ENCODE measurements at places on chromosomes 6 and 20. TPM values are rescaled to one million over a fixed set of nuclear protein-coding genes. Genes with fewer than 3 reads are reported as not detected.

GRCh38 chr20:23032750-23033078 is 2.4 kb upstream of the SSTR4 start:
- no peaks in the 10 kb centered on the region for H3K36me3 ChIP-seq
- no peak overlapping the region for H3K27ac ChIP-seq
- DNase-seq = no peak
- H3K4me3 ChIP-seq = no peak overlapping the region

- peaks cover 57% of the 10 kb centered on the region for H3K27me3 ChIP-seq
- H3K36me3 ChIP-seq = no peaks in the 10 kb centered on the region
- H3K27ac ChIP-seq = no peak overlapping the region
- no peak overlapping the region for H3K4me3 ChIP-seq
These were observed 187.5 kb upstream of the SPTLC3 start for GRCh38 chr20:12821249-12821648.

- peaks cover 65% of the 10 kb centered on the region for H3K27me3 ChIP-seq
- H3K4me3 ChIP-seq = no peak overlapping the region
- H3K4me1 ChIP-seq = no peaks in the 10 kb centered on the region
- no peaks in the 10 kb centered on the region for H3K36me3 ChIP-seq
These were observed 49.4 kb upstream of the FNDC1 start for GRCh38 chr6:159119791-159120190.

- no peaks in the 10 kb centered on the region for H3K36me3 ChIP-seq
- H3K4me1 ChIP-seq = peaks cover 26% of the 10 kb centered on the region
- no peaks in the 10 kb centered on the region for H3K27me3 ChIP-seq
- H3K4me3 ChIP-seq = peak overlapping the region; percentile 51
- peak overlapping the region; percentile 50 for H3K27ac ChIP-seq
These were observed 170.2 kb upstream of the ZNF217 start for GRCh38 chr20:53763707-53764414.

- H3K36me3 ChIP-seq = no peaks in the 10 kb centered on the region
- H3K4me1 ChIP-seq = no peaks in the 10 kb centered on the region
- H3K27me3 ChIP-seq = peaks cover 13% of the 10 kb centered on the region
- H3K27ac ChIP-seq = no peak overlapping the region
- peak; percentile 61 for DNase-seq
- H3K4me3 ChIP-seq = no peak overlapping the region
These were observed 240.9 kb upstream of the BTBD3 start for GRCh38 chr20:11676630-11677287.

DNA sequence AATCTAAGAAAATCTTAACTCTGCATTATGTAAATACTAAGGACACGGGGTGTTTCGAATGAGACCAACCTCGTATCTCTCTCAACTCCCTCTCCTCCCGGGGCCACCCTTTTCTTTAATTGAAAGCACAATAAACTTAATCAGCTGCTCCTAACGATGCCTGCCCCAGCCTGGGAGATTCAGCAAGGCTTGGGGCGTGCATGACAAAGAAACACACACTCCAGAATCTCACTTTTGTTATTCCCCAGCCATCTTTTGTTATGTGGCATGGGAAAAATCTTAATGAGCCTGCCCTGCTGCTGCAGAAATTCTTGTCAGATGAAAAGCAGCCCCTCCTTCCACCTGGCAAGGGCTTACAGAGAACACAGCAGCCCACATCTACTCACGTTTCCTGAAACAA is 117.4 kb downstream of the TTLL2 start:
- peaks cover 80% of the 10 kb centered on the region for H3K27me3 ChIP-seq
- no peak overlapping the region for H3K27ac ChIP-seq
- no peak for DNase-seq
- no peak overlapping the region for H3K4me3 ChIP-seq
- no peaks in the 10 kb centered on the region for H3K36me3 ChIP-seq
- no peaks in the 10 kb centered on the region for H3K4me1 ChIP-seq

LMBRD1 gene
- 36.6 TPM for total RNA-seq

TMEM74B gene
- total RNA-seq = 0.83 TPM

DNA sequence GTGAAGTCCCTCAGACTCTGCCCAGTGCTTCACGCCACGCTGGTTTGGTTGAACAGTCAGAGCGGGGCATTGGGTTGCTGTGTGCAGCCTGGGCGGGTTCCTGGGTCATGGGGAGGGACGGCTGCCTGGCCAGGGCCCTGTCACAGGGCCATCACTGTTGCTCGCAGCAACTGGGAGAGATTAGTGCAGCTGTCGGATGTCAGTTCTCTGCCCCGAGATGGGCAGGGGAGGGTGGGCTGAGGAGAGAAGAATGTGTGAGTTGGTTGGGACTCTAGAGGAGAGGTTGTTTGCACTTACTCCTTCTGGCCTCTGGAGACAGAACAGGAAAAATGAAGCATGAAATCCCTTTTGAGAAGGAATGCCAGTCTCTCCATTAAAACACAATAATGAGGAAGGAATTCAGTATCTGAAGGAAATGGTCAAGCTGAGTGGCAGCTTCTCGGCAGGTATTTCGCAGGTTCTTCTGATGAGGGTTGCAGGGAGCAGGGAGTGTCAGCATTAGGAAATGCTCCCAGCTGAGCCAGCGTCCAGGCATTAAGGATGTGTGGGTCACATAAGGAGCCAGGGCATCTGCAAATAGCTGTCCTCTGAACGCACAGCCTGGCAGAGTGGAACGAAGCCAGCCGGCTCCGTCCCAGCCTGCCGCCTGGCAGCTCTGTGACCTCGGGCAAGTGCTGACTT is 95.9 kb downstream of the SSR1 start:
- peaks cover 40% of the 10 kb centered on the region for H3K36me3 ChIP-seq
- no peak for DNase-seq
- H3K4me3 ChIP-seq = no peak overlapping the region
- H3K27me3 ChIP-seq = no peaks in the 10 kb centered on the region
- H3K27ac ChIP-seq = no peak overlapping the region

GRCh38 chr6:40877362-40877761 is 161.7 kb downstream of the UNC5CL start:
- no peak for DNase-seq
- no peaks in the 10 kb centered on the region for H3K4me1 ChIP-seq
- peaks cover 51% of the 10 kb centered on the region for H3K27me3 ChIP-seq
- H3K27ac ChIP-seq = no peak overlapping the region

DNA sequence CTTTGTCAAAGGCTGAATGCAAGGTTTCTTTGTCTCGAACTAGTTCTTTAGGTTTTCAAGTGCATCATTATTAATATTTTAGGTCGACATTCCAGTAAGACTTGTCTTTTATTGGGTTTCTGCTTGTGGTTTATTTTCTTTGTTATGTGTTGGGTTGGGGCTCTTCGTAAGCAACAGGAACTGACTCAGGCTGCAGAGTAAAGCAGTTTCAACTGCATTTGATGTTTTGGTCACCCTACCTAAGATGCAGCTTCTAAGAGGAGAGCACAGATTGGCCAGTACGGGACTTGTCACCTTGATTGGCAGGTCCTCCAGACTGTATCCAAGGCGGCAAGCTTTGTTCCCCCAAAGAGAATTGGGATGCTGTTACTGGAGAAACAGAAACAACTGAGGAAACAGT is 149.5 kb upstream of the SULF2 start:
- no peaks in the 10 kb centered on the region for H3K36me3 ChIP-seq

- DNase-seq = no peak
- H3K27me3 ChIP-seq = peaks cover 37% of the 10 kb centered on the region
- H3K4me3 ChIP-seq = no peak overlapping the region
- no peak overlapping the region for H3K27ac ChIP-seq
These were observed 132.8 kb upstream of the ECI2 start for GRCh38 chr6:4268171-4268570.

- no peaks in the 10 kb centered on the region for H3K27me3 ChIP-seq
- no peak for DNase-seq
- no peaks in the 10 kb centered on the region for H3K36me3 ChIP-seq
- no peak overlapping the region for H3K4me3 ChIP-seq
These were observed 218.7 kb downstream of the FUT9 start for GRCh38 chr6:96234444-96234843.

FILIP1 gene
- not detected for total RNA-seq

- no peaks in the 10 kb centered on the region for H3K36me3 ChIP-seq
- no peak for DNase-seq
- H3K27me3 ChIP-seq = peaks cover 100% of the 10 kb centered on the region
- no peak overlapping the region for H3K27ac ChIP-seq
These were observed 20.6 kb downstream of the EDN3 start for GRCh38 chr20:59320854-59321647.

- DNase-seq = peak; percentile 67
- H3K4me1 ChIP-seq = no peaks in the 10 kb centered on the region
- peak overlapping the region; percentile 62 for H3K4me3 ChIP-seq
These were observed 41.9 kb upstream of the SUPT3H start for GRCh38 chr6:45419571-45420082.

DNA sequence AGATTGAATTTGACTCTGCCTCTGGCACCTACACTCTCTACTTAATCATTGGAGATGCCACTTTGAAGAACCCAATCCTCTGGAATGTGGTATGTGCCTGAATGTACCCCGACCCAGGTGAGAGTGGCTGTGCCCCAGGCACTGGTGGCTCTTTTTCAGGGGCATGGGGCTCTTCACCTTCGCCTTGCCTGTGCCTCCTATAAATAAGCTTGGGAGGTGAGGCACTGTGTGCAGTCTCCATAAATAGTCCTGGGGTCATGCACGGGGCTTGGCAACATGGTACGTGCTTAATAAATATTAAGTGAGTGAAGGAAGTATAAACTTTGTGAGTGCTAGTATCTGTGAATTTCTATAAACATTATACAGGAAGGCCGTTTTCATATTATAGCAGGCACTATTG is 33.0 kb downstream of the GHRH start:
- peaks cover 69% of the 10 kb centered on the region for H3K36me3 ChIP-seq
- no peak overlapping the region for H3K27ac ChIP-seq
- no peaks in the 10 kb centered on the region for H3K4me1 ChIP-seq
- no peak for DNase-seq

DNA sequence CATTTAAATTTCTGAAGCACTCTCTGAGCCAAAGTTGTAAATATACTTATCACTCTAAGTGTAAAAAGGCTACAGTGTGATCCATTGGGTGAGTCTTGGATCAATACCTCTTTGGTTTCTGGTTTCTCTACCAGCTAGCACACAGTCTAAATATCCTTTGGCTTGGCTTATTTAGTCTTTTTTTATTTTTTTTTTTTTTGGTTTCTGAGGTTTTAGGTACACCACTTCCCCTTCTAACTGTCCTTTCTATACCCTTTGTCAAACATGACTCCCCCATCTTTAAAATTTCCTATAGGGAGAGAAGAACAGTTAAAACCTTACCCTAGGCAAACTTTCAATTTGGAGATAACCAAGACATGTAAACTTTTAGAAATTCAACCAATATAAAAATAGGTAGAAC is 379.0 kb downstream of the PHF3 start:
- H3K27ac ChIP-seq = no peak overlapping the region
- no peaks in the 10 kb centered on the region for H3K4me1 ChIP-seq
- H3K4me3 ChIP-seq = no peak overlapping the region
- H3K36me3 ChIP-seq = no peaks in the 10 kb centered on the region

DNA sequence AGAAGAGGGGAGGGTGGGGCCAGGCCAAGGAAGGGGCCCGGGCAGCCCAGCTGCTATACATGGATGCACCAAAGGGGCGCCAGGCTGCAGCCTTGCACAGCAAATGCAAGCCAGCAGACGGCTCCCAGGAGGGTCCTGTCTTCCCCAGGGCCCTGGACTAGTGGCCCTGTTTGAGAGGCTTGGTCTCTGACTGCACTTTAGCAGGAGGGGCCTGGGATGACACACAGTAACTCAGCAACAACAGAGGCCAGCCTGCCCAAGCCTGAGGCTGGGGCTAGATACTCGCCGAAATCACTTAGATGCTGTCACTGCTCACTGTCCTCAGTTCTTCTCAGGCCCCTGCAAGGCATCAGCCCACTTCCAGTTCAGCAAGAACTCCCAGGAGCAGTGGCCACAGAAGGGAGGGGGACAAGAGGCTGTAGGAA is 73.5 kb downstream of the TRAM2 start:
- peaks cover 40% of the 10 kb centered on the region for H3K4me1 ChIP-seq
- peaks cover 20% of the 10 kb centered on the region for H3K36me3 ChIP-seq
- H3K27ac ChIP-seq = peak overlapping the region; percentile 25

DNA sequence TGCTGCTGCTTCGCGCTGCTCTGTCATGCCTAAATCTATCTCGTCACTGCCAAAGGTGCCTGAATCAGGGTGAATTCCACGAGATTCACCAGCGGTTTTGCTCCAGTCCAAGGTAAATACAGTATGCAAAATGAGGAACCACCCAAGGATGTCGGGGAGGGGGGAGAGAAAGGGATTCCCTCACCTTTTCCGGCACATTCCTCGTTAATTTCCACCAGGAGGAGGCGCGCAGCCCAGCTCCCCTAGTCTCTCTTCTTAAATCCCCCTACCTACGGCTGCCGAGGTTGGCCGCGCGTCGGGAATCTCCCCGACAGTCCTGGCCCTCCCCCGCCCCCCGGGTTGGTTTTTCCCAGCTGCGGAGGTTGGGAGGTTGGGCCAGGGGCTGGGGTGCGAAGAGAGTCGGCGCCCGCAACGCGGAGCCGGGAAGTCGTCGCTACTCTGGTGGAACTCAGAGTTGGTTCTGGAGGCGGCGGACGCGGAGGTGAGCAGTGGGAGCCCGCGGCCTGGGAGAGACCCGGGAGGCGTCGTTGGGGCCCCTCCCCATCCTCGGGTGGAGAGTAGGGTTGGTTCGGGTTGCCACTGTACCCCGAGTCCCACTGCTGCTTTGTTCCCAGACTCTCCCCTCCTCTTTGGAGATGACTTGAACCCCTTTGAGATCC is at the start of gene TPBG:
TSS of gene TPBG (plus strand) at position 390 of the 659 bp plus-strand sequence. CDS start 1,145 bp downstream, outside the sequence.
- peak; percentile 77 for DNase-seq
- H3K4me1 ChIP-seq = peaks cover 9% of the 10 kb centered on the region
- peak within 1 kb of the TSS; percentile 83 for H3K4me3 ChIP-seq
- H3K27me3 ChIP-seq = no peaks in the 10 kb centered on the region

DNA sequence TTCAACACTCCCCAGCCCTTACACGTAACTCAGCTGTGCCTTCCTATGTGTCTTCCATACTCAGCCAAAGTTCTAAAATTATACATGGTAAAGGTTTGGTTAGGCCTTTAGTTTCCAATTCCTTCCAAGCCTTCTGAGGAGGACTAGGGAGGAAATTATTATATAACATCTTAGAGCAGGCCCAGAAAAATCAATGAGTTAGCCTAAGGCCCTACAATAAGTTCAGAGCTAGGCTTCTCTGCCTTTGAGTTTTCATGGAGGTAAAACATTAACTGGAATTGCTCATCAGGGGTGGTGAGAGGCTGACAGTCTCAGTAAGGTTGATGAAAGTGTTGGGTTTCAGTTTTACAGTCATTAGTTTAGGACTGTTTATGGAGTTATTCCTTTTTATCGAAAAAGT is 286.0 kb downstream of the ADGB start:
- no peak for DNase-seq
- no peak overlapping the region for H3K4me3 ChIP-seq
- no peaks in the 10 kb centered on the region for H3K36me3 ChIP-seq
- H3K4me1 ChIP-seq = peaks cover 19% of the 10 kb centered on the region
- H3K27ac ChIP-seq = peak overlapping the region; percentile 3

CNR1 gene
- total RNA-seq = 0.31 TPM
